ENCODE measurements at places on chromosomes 12 and 14.

- DNase-seq = no peak
These were observed 9.9 kb downstream of the ZNF410 start for GRCh38 chr14:73896521-73896920.

DNA sequence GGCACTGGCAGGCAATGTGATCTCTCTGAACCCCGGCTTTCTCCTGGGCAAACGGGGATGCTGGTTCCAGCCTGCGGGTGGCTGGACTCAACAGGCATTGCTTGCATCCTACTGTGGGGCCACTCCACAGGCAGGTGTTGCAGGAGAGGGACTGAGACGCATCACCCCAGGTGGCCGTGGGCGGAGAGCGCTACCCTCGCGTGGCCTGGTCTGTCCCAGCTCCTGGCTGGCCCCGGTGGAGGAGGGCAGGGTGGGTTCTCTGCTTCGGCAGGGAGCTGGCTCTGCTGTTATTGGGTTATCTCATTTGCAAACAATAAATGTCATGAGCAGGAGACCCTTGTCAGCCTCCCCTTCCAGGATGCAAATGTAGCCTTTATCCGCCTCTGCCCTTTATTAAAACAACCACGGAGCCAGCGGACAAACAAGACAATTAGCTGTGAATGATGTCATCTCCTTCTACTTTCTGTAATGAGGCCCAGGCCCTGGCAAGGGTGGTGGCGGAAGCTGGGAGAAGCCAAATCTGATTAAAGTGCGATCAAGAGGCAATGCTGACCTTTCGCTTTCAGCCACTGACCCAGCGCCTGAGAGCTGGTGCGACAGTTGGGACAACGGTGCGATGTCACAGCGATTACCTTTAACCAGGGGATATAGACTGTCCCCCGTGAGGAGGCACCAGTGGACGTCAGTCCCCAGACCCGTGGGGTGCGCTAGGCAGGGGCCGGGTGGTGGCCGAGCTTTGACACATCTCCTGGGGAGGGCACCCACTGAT is 161.8 kb downstream of the KIF26A start:
- peak; percentile 36 for DNase-seq

- DNase-seq = no peak
These were observed 8.2 kb downstream of the CAMKK2 start for GRCh38 chr12:121288158-121288845.

- DNase-seq = no peak
These were observed 119.7 kb downstream of the FBXL14 start for GRCh38 chr12:1474574-1475153.

DNA sequence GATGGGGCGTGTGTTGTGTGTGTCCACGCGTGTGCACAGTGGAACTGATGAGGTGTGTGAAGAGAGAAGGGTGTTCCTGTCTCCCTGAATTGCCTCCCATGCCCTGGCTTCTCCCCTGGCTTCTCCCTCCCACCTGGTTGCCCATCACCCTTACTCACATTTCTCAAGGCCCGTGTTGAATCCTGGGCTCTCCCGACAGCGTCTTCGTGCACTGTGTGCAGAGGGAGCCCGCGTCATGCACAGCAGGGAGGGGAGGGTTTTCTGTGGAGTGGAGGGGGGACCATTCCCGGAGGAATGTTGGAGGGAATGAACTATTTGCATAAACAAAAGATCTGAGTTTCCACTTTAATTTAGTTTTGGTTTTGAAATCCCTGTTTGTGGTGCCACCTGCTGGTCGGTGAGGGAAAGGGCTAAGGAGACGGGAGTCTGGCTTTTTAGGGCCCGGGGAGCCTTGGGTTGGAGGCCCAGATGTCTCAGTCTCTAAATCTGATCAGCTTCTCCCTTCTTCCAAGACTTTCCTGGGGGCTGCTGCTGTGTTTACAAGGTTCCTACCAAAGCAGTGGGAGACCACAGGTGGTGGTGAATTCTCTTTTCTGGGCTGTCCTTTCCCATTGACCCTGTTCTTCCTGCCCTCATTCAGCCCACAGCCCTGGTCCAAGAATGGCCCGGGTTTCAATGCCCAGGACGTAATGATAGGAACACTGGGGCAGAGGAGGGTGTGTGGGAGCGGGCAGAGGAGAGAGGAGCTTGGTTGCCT is at the start of gene C1R:
Gene C1R, minus strand, starts transcription at position 217 of the 757 bp plus-strand sequence. Its CDS starts 57 bp downstream, at position 160.
- DNase-seq = peak; percentile 78

- DNase-seq = no peak
These were observed 28.4 kb downstream of the PTPN11 start for GRCh38 chr12:112447106-112447505.

- DNase-seq = no peak
These were observed 182.9 kb upstream of the SLC38A2 start for GRCh38 chr12:46555406-46555852.

DNA sequence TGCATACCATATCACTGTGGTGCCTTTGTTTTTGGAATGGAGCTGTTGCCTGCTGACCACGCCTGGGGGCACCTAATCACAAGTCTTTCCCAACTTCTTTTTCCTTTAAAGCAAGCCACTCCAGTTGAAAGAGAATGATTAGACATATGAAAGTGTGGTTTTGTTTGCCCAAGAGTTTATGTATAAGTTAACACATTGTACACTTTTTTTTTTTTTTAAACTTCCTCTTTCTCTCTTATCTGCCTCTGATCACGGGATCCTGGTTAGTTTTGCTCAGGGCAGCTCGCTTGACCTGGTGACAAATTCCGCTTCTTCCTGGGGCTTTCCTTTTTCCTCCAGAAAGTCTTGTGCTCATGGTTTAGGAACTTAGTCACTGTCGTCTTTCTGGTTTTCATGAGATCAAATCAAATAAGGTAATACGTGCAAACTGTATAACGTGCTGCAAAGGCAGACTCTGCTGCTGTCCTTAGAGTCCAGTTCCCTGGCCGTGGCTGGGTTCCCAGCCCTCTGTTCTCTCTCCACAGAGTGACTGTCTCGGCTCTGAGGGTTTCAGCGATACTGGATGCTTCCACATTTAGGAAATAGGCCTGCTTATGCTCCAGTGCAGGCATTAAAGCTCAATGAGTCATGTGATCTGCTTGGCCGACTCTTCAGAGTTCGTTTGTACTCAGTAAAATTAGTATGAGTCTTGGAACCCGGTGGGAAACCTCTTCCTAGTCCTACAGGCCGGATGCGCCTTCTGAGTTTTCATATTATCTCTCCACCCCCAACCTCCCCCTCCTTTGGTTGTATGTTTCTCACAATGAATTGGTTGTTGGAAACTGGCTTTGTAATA is 15.2 kb downstream of the RASSF3 start:
- DNase-seq = peak; percentile 72

DNA sequence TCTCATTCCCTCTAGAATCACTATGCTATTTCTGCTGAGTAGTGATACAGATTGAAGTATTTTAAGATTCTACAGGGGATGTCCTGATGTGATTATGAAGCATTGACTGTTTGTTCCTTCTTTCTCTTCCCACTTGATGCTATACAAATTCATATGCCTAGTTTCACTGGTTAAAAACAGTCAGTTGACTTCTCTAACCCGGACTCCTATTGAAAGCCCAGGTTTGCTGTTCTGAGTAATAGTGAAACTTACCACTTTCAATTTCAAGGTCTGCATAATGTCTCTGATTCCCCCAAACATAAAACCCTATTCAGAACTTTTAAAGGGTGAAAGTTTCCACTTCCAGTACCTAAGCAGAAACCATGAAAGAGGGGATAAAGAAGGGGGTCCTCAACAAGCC is 117.7 kb upstream of the RPL10L start:
- DNase-seq = no peak

DNA sequence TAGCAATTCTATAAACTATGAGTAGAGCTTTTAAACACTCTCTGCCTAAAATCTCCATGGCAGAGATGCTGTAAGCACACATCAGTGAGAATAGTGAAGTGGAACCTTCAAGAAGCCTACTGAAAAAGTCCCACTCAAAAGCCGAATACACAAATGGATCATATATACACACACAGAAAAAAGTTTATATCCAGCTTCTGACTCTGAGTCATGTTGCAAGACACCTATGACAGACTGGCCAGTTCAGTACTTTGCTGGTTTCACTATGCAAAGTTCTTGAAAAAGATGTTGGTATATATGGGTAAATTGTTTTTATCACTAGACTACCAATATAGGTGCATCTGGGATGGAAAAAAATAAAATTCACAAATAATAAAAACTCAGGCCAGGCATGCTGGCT is 126.1 kb downstream of the KCNK10 start:
- no peak for DNase-seq

- DNase-seq = no peak
These were observed 632 bp downstream of the NYNRIN start for GRCh38 chr14:24399447-24399822.

GRCh38 chr12:18998343-18999261 is 130.9 kb upstream of the PLEKHA5 start:
- DNase-seq = no peak

GRCh38 chr12:111842556-111843396 is 748 bp downstream of the MAPKAPK5 start:
- DNase-seq = no peak

GRCh38 chr12:69298947-69299346 is 49.2 kb upstream of the LYZ start:
- no peak for DNase-seq

DNA sequence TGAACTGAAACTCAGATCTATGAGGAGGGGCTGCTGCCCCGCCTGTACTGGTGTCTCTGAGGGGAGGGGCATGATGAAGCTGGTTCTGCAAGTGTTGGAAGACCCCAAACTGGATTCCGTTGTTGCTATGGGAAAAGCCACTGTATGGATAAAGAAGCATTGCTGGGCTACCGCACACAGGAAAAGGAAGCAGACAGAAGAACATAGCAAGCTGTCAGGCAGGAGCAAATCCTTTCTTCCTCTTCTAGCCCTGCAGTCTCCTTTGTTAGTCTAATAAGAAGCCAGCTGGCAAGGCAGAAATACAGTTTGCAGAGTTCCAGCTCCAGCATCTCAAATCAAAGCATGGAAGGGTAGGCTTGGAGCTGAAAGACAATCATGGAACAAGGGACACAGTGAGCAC is 26.3 kb upstream of the NR1H4 start:
- DNase-seq = no peak

GRCh38 chr12:581321-581720 is 81.9 kb downstream of the NINJ2 start:
- DNase-seq = peak; percentile 63

DNA sequence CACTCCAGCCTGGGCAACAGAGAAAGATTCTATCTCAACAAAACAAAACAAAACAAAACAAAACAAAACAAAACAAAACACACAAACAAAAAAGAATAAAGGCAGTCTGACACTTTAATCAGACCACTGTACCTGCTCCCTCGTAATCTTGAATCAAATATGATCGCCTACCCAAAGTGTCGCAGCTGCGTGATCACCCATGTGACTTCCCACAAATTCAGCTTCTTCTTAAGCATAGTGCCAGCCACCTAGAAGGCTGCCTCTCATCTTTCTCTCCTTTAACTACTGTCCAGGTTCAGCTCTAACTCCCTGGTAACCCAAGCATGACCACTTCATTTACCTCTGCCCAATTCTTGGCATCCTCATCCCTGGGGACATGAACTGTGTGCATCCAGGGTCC is 37.4 kb downstream of the FMNL3 start:
- DNase-seq = no peak

- DNase-seq = no peak
These were observed 47.8 kb downstream of the ADGRD1 start for GRCh38 chr12:131001493-131001892.

DNA sequence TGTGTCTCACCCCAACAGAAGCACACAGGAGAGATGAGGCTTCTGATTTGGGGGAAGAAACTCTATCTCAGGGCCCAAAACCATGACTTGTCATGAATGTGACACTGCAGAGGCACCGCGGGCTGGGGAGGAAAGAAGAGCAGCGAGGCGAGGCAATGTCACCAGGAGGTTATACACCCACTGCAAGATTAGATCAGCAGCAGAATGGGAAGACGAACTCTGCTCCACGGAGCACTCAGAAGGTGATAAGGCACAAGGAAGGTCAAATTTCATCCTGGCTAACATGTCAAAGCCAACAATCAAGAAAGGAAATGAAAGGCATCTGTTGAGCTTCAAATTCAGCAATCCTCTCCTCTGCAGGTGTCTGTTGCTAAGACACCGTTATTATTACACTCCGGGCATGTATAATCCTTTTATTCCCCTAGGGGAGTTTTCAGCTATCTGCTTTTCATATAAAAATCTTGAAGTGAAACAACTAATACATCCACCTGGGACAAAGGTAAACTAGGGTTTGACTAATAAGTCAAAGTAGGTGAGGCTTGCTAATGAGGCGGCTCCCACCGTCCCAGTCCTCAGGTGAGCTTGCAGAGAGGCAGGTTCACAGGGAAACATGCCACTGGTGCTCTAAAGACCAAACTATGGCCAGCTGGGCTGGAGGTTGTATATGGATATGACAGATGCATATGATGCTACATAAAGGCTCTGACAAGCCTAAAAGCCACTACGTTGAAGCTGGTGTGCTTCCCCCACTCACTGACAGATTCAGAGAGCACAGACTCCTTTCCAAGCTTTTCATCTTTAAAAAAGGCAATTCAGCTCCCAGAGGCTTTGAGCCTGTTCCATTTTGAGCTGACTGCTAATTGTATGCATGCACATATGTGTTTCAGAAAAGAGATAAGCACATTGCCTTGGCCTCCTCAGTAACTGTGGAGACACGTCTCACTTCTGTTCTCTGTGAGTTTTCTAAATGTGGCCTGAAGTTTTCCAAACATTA is 221.2 kb downstream of the NELL2 start:
- no peak for DNase-seq

- no peak for DNase-seq
These were observed 8.7 kb upstream of the SMUG1 start for GRCh38 chr12:54197431-54197909.

DNA sequence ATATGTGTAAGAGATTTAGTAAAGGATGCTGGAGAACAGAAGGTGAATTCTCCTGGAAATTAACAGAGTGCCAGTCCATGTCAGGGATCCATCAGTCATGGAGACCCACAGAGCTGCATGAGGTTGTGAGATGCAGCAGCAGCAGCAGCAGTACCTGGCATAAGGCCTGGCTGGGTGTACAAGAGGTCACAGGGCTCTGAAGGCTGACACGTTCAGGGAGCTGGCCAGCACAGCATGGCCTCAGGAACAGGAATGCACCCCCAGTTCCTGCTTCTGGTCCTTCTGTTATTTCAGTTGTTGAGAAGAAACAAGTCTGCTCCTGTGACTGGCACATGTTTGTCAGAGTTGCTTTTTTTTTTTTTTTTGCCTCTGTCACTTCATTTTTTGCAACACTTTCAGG is 210.8 kb downstream of the CNTN1 start:
- DNase-seq = no peak

DNA sequence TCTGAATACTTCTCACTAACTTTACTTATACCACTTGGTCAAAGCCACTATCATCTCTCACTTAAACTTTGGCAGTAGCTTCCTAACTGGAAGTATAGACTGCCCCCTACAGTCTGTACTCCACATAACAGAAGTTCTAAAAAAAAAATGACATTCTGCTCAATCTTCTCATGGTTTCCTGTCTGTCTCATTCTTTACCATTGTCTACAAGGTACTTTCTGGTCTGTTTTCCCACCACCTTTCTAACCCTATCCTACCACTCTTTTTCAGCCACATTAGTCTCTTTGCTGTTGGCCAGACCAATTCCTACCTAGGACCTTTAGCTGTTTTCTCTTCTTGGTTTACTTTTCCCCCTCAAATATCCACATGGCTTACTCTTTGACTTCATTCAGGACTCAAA is 14.7 kb downstream of the CPSF6 start:
- no peak for DNase-seq
